ENCODE measurements at places on chromosomes 2 and 18. TPM values are rescaled to one million over a fixed set of nuclear protein-coding genes. Genes with fewer than 3 reads are reported as not detected.

Gene SRD5A2
- not detected for total RNA-seq

Gene SPC25
- total RNA-seq, result 20.7 TPM

Gene C2orf78
- not detected for total RNA-seq

Gene PTPRN
- not detected for total RNA-seq

Gene ID2
- 0.61 TPM for total RNA-seq

Gene PLA2R1
- 0.40 TPM for total RNA-seq

Gene WBP1
- total RNA-seq, result 68.0 TPM

Gene SERPINE2
- 155 TPM for total RNA-seq

- DNase-seq, result peak; percentile 37
Observed at GRCh38 chr2:119746836-119747686, 12.7 kb upstream of the PTPN4 start.

- DNase-seq, result peak; percentile 23
Observed at GRCh38 chr2:230796280-230796862, 68.4 kb upstream of the ITM2C start.

DNA sequence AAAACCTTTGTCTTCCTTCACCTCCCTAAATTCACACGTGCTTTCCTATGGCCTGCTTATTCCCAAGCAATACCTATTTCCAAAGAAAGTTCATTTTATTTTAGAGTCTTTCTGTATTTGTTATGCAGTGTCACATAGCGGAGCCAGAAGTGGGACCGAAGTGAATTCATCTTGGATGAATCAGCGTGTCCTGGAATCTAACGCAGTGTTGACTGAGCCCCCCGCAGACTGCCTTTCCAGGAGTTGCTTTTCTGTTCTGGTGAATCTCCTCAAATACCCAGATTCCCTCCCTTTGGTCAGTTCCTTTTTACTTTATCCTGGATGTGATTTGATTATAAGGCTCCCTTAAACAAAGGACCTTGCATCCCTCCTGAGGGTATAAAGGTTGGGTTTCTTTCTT lies 10.8 kb downstream of the ALPP start:
- DNase-seq, result no peak

DNA sequence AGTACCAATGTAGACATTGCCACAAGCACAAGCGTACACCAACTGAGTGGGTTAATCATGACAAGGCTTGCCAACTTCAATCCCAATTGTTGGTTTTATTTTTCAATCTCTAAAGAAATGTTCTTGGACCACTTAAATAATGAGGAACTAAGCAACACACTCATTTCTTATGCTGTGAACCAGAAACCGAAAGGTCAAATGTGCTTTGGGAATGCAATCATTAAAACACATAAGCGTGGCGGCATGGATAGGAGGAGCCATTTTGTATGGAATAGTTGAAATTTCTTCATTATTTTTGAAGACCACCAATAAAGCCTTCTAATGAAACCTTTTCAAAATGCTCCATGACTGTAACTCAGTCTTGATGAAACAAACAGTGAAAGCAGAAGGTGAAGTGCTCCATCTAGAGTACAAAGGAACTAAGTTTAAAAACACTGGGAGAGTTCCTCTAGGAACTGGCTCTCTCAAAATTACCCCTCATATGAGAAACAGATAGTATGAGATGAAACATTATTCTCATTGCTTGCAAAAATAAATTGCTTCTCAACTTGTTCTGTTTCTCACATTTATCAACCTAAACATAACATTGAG lies 113.2 kb upstream of the CHST9 start:
- no peak for DNase-seq

DNA sequence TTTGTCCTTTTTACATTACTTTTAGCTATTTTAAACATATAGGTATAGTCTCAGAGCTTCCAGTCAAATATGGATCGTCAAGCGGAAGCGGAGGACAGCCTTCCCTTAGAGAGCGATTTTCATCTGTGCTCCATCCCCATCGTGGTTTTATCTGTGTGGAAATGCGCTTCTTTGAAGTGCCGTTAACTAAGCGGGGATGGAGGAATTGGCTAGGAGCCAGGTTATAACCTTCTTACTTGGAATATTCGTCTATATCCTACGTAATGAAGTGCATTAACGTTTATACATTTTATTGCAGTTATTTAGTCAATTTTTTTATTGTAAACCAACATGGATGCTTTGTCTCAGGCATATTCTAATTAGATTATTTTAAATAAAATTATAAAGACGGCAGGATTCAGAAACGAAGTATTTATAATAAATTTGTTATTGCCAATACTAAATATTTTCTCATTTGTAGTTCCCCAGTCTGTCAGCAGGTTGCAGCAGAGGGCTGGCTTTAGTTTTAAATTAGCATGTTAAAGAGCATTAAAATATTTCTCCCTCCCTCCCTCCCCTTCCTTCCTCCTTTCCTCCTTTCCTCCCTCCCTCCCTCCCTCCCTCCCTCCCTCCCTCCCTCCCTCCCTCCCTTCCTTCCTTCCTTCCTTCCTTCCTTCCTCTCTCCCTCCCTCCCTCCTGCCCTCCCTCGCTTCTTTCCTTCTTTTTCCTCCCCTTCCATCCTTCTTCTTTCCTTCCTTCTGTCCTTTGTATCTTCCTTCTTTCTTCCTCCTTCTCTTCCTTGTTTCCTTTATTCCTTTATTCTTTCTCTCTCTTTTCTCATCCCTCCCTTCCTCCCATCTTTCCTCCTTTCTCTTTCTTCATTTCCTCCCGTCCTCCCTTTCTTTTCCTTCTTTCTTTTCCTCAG lies 80.6 kb upstream of the DOCK10 start:
- DNase-seq, result peak; percentile 24

GRCh38 chr2:31688282-31688681 lies 107.5 kb upstream of the SRD5A2 start:
- no peak for DNase-seq

DNA sequence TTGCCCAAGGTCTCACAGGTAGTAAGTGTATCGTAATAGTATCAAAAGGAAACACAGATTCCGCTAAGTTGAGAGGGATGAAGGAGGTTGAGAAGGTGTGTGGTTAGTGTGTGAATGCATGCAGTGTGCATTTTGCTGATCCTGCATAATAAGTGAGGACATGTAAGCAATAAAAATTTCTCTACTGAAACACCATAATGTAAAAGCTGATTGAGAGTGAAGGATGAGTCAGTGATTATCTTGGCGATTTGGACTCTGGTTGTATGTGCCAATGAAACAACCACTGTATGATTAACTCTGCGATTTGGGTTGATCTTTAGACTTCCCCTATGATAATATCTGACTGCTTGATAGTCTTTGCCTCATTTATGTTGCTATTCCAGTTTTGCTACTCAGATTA lies 16.7 kb upstream of the ADGRF3 start:
- no peak for DNase-seq

DNA sequence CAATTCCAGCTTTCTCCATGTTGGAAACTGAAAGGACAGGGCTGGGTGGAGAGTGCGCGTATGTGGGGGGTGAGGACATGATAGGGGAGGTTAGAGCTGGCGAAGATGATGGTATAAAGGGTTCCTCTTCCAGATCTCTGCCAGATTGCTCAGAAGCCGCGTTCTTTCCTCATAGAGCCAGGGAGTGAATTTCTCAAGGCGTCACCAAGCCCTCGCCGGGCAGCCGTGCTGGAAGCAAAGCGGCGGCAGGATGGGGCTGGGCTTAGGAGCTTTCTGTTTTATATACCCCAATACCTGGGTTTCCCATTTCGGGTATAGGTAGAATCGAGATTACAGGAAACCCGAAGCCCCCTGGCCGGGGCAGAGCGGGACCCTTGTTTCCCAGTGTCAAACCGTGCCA lies 43.8 kb downstream of the DDX18 start:
- no peak for DNase-seq

DNA sequence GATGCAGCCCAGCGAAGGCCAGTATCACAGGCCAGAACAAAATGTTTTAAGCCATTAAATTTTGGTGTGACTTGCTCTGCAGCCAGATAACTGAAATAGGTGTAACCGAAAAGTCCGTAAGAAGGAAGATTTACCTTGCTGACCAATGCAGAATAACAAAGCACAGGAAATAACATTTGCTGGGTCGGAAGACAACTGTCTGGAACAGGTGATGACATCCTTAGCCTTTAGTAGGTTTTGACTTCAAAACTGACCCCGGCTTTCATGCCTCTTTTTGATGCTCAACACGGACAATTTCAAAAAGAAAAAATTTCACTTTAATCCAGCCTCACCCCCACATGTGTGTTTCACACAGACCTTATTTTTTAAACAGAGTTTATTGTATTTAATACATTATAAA lies 93.7 kb downstream of the KCTD1 start:
- no peak for DNase-seq

DNA sequence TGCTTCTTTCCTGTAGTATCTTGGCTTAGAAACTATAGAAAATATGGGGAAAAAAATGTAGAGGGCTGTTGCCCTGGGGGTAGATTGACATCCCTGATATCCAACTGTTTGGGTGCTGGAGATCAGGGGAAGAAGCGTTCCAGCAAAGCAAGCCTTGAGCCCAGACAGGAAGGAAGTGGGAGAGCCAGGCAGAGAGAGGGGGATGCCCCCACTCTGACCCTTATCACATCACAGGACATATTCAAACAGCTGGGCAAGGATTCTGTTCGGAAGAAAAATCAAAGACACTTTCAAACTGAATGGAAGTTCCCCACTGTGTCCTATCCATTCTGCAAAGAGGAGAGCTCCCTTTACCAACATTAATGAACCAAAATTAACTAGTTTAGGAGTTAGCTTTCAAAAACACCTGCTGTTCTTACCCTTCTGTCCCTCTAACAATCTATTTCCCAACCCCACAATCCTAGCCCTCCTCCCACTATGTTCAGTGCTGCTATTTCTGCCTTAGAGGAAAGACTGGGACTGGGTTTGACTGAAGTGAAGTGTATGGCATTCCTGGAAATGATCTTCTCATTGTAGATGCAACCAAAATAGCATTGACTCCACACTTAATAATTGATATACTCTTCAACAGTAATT lies 16.9 kb upstream of the KCNG3 start:
- DNase-seq, result no peak

DNA sequence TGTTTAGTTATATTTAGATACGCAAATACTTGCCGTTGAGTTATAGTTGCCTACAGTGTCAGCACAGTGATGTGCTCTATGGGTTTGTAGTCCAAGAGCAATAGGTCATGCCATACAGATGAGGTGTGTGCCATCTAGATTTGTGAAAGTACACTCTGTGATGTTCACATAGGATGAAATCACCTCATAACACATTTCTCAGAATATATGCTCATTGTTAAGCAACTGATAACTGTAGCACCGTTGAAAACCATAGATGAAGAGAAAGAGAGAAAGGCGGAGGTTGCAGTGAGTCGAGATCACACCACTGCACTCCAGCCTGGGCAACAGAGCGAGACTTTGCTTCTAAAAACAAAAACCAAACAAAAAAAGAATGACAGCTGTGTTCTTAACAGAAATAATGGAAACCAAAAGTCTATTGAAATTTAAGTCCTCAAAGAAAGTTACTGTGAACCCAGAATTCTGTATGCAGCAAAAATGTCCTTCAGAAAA lies 9.5 kb downstream of the DGKD start:
- DNase-seq, result no peak

GRCh38 chr2:129067070-129067469 lies 748.4 kb upstream of the HS6ST1 start:
- no peak for DNase-seq

DNA sequence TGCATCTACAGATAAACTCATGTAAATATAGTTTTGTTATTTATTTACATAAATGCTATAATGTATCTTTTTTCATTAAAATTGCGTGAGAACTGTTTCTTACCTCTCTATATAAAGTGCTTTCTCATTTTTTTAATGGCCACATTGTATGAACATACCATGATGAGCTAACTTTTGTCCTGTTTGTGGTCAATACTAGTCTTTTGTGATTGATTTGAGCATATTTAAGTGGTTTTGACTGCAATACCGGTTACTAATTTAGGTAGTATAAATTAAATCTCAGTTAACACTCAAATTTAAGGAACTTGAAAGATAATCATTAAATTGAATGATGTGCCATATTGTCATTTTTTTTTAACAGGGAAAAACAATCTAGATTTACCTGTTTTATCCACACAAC lies 108.2 kb downstream of the HAUS1 start:
- no peak for DNase-seq

GRCh38 chr2:96823198-96823597 lies 7.1 kb downstream of the CNNM3 start:
- no peak for DNase-seq

DNA sequence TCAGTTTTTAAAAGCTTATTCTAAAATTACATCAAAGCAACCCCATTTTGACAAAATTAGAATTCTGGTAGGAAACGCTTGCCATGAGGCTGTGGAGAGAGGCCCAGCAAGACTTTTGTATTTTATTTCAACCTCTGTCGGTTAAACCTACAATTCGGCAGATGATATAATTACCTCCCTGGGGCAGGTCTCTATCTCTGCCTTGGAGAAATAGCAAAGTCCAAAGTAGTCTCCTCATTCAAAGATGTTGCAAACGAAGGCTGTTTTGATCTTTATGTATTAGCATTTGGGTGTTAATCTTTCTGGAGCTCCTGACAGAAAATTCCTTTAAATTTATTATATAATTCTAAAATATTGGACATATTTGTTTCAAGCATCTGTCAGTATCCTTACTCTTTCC lies 35.6 kb downstream of the GALM start:
- DNase-seq, result no peak

DNA sequence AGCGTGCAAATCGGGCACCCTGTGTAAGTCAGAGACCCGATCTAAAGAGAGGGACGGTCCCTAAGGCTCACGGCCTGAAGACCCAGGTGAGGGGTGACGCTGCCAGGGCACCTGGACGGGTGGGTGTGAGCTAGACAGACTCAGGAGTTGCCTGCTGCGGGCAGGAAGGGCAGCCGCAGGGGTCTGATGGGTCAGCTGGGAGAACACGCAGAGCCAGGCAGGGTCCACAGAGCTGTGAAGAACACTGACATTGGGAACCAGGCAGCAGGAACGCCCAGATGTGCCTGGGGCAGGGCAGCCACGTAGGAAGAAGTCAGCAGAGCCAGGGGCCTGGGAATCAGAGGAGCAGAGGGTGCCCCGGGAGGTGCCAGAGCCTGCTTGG lies 25.9 kb downstream of the HDAC4 start:
- DNase-seq, result no peak
